T-helper 2 cell (primary cell): ENCODE measurements at places on chromosomes 12 and 14.
A peak's percentile ranks its signal among the peaks of the same experiment; 100 is the strongest.

DNA sequence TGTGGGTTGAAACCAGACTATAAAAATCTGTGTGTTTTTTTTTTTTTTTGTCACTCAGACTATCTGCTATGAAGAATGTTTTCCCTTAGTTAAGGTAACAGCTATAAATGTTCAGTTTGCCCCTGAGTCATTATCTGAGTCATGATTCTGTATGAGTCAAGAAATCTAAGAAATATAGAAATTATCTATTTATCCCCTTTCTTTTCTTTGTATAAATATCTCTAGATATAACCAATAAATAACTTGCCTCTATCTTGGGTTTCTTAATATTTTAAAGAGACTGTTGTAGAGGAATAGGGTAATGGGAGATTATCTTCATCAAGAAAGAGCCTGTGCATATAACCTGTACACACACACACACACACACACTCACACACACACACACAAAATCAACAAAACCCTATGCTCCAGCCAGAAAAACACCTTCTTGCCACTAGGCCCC lies 161.7 kb upstream of the EEA1 start:
- DNase-seq: no peak

- DNase-seq: no peak
Measured at GRCh38 chr12:29244159-29244765, 95.2 kb downstream of the FAR2 start.

DNA sequence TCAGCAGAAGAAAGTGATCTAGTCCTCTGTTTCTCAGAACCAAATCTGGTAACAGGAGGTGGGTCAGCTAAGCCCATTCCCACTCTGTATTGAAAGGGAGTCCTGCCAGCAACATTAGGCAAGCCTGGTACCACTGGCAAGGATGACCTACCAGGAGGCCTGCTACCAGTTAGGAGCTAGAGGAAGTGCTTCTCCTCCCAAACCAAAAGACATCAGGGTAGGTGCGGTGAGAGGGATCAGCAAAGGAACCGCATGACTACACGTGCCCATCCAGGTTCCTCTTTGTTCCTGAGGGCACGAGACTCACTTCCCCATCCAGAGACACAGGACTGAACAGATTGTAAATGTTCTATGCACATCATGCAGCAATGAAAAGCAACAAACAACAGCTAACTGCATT lies 2.8 kb downstream of the KLRC4 start:
- DNase-seq: no peak

- no peak for DNase-seq
Measured at GRCh38 chr12:104323899-104324298, 20.4 kb downstream of the EID3 start.

GRCh38 chr12:119547001-119547400 lies 46.6 kb upstream of the TMEM233 start:
- DNase-seq: no peak

GRCh38 chr14:41636492-41637392 lies 30.1 kb downstream of the LRFN5 start:
- DNase-seq: no peak

DNA sequence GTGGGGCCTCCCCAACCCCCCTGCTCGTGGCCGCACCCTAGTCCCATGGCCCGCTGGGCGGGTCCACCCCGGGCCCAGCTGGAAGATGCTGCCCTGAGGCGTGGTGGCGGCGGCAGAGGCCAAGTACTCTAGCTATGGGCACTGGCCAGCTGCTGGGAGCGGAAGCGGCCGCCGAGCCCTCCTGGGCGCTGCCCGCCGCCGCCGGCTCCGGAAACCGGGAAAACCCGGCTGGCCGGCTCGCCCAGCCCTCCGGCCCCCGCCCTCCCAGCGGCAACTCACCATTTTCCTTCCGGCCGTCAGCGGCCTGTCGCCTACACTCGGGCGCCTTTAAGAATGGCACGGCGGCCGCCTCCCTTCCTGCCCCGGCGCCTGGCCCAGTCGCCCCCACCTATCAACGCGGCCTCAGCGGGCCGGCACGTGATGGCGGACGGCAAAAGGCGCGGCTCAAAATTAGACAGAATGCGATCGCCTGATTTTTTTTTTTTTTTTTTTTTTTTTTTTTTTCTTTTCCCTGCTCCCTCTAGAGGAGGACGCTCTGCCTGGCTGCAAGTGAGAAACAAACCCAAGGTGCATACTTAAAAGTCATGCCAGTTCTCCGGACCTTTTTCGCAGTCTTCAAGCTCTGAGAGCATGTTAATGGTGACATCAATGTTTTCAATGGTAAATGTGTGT lies at the start of gene GMFB:
GMFB (minus strand) TSS at position 335 of the 672 bp plus-strand sequence; CDS start at position 282, 53 bp downstream.
- peak; percentile 96 for DNase-seq

DNA sequence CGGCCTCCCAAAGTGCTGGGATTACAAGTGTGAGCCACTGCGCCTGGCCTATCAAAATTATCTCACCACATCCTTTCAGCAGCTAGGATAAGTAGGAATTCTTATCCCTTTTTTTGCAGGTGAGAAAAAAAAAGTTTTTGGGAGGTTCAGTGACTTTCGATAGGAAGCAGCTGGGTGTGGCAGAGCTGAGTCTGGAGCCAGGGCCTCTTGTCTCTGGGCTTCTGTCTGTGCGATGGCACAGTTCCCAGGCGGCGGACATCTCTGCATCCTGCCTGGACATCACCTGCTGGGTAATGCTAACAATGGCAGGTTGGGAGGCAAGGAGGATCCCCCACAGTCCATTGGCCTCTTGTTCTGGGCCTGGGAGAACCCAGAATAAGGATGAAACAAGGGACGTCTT lies 12.5 kb downstream of the NRXN3 start:
- DNase-seq: no peak
